NCI-H510A (cell line): ENCODE measurements at places on chromosomes 13 and 19.

DNA sequence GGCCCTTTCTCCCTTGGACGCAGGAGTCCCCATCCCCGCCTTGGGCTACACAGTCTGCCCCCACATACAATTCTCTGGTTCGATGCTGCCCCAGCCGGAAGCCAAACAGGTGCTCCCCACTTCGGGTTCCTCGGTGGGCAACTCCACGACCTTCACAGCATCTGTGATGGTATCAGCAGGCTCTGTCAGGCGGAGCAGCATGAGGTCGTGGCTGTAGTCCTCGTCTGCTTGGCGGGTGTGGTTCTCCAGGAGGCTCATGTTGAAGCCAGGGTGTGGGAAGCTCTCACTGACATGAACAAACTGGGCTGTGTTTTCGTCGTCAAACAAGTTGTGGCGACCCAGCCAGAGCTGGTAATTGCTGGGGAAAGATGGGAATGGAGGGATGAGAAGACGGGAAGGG lies 3.5 kb downstream of the KLK1 start:
- DNase-seq, result no peak

DNA sequence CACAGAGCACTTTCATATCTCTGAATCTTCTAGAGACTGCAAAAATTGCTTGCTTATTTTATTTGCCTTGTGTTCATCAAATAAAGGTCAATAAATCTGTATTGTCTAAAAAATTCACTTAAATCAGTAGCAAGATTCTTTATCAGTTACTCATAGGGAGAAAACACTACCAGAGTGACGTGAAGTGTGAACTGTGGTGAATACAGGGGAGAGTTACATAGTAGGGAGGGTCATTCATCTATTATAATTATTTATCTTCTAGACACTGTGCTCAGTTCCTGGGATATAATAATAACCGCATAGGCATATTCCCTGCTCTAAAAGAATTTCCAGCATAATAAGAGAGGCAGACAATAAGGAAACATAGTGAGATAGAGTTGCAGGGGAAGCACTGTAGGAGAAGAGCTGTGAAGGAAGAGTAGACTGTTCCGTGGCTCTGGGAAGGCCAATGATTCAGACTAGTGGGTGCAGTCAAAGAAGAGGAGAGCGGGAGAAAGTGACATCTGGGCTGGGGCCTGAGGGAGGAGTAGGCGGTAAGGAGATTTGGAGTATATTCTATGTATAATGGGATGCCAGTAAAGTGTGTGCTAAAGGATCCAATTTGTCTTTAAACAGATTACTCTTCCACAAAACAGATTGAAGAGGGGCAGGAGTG lies 84.0 kb upstream of the TDRD3 start:
- no peak for DNase-seq

DNA sequence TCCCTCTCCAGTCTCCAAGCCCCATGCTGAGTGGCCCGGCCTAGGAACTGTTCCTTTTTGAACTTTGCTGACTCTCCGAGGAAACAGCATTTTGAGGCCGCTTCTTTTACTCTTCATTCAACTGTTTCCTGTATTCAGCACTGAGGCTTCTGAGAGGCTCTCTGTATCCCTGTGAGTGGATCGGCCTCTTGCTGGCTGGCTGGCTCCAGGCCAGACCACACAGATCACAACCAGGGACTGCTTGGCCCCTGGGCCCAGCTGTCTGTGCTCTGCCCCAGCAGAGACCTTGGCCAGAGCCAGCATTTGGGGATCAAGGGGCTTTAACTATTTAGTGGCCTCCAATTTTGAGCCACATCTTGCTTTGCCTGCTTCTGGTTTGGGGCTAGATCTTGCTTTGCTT lies 75.6 kb upstream of the KL start:
- no peak for DNase-seq

DNA sequence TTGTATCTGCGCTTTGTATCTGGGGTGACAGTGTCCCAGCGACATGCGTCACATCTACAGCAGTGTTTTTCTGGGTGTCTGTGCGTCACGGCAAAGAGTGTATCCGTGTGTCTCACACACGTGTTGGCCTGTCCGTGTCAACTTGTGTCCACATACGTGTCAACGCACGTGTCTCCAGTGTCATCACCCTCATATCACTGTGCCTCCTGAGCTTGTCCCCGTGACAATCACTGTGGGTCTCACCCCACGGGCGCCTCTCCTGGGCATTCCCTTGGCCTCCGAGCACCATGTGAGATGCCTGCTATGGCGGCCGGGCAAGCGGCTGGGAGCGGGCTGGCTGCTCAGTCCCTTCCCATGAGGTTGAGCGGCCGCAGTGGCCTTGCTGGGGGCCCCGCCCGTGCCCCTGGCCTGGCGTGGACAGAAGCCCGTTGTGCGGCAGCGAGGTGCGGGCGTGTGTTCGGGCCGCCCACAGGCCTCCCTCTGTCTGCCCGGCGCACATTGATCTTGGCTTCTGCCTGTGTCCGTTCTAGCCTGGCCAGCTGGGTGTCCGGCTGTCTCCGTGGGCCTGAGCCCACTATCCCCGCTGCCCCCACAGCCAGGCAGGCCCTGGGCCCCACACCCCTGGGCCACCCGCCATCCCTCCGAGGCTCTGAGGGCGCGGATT lies 6.4 kb downstream of the NFIX start:
- no peak for DNase-seq

- no peak for DNase-seq
Observed at GRCh38 chr19:14611051-14611450, 28.2 kb downstream of the CLEC17A start.
